AG09309 (cell line): ENCODE measurements at places on chromosomes 16 and 17.

- no peak for DNase-seq
Observed at GRCh38 chr16:31199430-31200041, 3.0 kb downstream of the PYCARD start.

DNA sequence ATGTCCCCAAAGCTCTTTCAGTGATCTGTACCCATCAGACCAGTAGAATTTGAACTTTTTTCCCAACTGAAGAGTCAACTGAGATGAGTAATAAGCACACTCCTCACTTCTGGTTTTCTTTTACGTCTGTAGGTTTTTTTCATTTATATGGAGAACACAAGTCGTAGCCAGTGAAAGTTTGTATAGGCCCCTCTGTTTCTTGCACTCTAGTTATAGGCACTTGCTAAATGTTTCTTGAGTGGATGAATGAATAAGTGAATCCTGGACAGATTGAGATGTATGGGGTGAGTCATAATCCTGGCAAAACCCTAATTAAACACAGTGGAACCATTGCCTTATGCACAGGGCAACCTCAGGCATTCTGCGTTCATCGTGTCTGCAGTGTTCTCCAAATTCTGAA, 193.7 kb upstream of the TBX2 start:
- DNase-seq: no peak

- no peak for DNase-seq
Observed at GRCh38 chr16:1053700-1054368, 18.7 kb upstream of the SSTR5 start.

GRCh38 chr16:11410376-11411058, 65.3 kb downstream of the RMI2 start:
- no peak for DNase-seq
